ENCODE measurements at places on chromosomes 12 and 14.

GRCh38 chr12:111081600-111081999 lies 161.2 kb upstream of the MYL2 start:
- no peak for DNase-seq

GRCh38 chr12:22043943-22044342 lies 2.1 kb upstream of the CMAS start:
- no peak for DNase-seq

GRCh38 chr12:51845482-51845881 lies 3.0 kb downstream of the FIGNL2 start:
- DNase-seq: no peak

DNA sequence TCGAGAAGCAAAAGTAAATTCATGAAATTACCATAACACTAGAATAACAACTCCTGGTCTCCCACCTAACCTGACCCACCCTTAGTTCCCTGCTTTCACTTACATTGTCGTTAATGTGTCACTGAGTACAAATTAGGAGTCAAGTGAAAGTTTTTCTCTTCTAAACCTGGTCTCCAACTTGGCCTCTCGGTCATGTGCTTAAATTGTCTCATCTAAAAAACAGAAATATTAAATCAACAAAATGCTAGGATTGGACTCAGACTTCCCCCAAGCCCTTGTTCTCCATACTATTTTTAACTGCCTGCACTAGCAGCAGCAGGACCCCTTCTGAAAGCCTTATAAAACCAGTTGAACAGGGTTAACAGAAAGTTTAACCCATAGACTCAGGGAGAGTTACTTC lies 1.8 kb upstream of the BTG1 start:
- DNase-seq: no peak

DNA sequence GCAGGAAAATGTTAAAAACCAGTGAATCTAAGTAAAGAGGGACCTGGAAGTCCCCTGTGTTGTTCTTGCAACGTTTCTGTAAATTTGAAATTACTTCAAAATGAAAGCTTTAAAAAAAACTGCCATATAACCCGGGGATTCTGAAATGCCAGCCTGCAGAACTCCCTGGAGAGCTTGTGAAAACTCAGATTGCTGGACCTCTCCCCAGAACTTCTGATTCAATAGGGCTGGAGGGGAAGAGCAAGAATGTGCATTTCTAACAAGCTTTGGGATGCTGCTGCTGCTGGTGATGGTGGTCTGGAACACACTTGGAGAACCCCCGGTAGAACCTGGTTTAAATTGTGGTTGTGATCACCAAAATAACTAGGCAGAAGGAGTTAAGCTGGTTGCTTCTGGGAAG lies 300.0 kb upstream of the NOS1 start:
- no peak for DNase-seq

GRCh38 chr12:42510823-42511222 lies 78.7 kb downstream of the PRICKLE1 start:
- DNase-seq: no peak

GRCh38 chr12:6996040-6996441 lies 22.2 kb downstream of the LPCAT3 start:
- no peak for DNase-seq

GRCh38 chr12:92624236-92624635 lies 78.6 kb upstream of the PLEKHG7 start:
- DNase-seq: no peak

- no peak for DNase-seq
These were observed 598.4 kb downstream of the RPL10L start for GRCh38 chr14:46053221-46053620.

DNA sequence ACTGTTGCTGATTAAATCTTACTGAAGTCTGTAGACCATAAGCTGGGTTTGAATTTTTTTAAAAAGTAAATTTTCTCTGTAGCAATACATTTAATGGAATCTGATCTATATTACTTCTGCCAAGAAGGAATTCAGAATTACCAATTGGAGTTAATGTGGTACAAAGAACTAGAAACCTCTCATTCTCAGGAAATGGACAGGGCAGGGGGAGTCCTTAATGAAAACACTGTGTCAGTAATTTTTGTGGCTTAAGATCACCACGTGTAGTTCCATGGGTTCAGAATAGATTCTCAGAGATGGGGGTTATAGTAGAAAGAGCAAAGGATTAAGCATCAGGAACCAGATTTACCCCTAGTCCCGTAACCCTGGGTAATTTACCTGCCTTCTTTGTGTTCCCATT lies 30.3 kb downstream of the FBXL14 start:
- no peak for DNase-seq

- DNase-seq: no peak
These were observed 156.9 kb downstream of the CAND1 start for GRCh38 chr12:67426067-67426466.

DNA sequence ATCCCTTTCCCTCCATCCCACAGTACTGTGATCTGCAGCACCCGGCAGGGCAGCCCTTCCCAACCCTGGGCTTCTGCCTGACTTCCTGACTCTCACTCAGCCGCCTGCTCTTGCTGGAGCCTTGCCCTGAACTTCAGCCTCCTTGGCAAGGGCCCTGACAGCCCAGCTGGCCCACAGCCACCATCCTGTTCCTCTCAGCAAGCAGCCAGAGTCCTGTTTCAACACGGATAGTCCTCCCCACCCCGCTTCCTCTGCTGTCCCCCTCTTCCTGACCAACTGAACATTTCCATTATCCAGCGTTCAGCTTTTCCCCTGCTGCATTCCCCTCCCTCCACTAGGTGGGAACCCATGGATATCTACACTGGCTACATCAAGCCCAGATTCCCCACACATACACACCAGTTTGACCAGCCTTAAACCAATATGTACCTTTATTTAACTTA lies 74.0 kb upstream of the MDM1 start:
- DNase-seq: peak; percentile 55

- no peak for DNase-seq
These were observed 8.8 kb downstream of the AICDA start for GRCh38 chr12:8603856-8604255.

DNA sequence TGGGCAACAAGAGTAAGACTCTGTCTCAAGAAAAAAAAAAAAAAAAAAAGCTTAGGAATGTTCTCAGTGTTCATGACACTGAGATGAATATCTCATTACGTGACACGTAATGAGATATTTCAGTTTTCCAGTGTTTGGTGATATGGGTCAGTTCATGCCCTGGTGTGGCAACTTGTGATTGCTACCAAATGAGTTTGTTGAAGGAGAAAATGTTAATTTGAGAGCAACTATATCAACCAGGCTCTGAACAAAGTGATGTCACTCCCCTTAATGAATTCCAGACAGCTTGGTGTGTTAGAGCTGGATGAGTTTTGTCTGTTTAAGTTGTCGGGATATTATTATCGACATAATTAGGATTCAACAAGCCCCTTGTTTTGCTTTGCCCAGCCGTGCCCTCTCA lies 211.7 kb downstream of the DPF3 start:
- DNase-seq: no peak

All from putamen (tissue), 1 donor.